ENCODE measurements at places on chromosomes 4 and X.

GRCh38 chrX:146054311-146054710 is 236.7 kb downstream of the SLITRK2 start:
- no peak for DNase-seq

GRCh38 chr4:43835869-43836268 is 612.7 kb downstream of the KCTD8 start:
- DNase-seq, result no peak

GRCh38 chr4:90057091-90057490 is 70.1 kb upstream of the CCSER1 start:
- DNase-seq, result no peak

GRCh38 chr4:38625508-38625907 is 38.5 kb upstream of the KLF3 start:
- DNase-seq, result no peak

GRCh38 chrX:34859191-34859590 is 83.4 kb upstream of the FAM47B start:
- no peak for DNase-seq

- DNase-seq, result no peak
These were observed 5.0 kb downstream of the LNX1 start for GRCh38 chr4:53586121-53586816.

DNA sequence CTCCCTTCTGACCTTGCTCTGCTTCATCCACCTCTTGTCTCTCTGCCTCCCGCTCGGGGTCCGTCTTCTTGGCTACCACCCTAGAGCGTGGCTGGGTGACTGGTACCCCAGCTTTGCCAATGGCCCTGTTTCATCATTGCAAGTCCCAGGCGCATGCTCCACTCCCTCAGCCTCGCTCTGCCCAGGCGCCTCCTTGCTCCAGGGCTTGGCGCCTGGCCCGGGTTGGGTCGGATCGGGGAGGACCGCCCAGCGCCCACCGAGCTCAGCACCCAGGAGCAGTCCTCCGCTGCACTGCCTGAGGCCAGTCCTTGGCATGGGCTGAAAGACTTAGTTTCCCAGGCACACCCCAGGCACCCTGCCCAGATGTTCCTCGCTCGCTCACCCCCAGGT is 577 bp downstream of the BGN start:
- DNase-seq, result no peak

- no peak for DNase-seq
These were observed 311.0 kb downstream of the CENPC start for GRCh38 chr4:67234296-67234695.

- no peak for DNase-seq
These were observed 7.9 kb upstream of the ADAM29 start for GRCh38 chr4:174910271-174910670.

DNA sequence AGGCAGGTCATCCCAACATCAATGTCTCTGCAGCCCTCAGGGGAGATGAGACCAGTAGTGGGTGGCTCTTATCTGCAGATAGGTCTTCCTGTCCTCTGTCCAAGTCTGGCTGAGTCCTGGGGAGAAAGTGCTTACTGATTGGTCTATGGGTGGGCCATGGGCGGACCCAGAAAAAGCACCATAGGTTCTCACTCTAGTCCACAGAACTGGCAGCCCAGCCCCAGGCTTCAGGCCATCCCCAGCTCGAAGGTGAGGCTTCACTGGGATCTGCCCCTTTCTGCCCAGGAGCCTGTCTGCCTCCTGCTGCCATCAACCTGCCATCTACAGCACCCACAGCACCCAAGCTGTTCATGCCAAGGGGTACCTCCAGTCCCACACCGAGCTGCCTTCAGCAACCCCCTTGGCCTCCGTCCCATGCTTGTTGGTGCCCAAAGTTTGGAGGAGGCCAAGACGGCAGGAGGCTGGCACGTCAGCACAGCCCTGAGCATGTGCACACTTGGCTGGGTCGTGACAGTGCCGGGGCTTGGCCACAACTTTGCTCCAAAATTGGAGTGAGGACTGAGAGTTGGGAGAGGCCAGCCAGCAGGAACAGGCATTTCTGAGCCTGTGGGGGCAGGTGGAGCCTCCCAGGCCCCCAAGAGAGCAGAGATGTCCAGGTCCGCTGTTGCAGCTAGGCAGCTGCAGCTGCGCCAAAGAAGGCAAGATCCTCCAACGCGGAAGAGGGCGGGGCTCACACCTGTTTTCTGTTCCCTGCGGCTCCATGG is 99.6 kb downstream of the IQCM start:
- no peak for DNase-seq

DNA sequence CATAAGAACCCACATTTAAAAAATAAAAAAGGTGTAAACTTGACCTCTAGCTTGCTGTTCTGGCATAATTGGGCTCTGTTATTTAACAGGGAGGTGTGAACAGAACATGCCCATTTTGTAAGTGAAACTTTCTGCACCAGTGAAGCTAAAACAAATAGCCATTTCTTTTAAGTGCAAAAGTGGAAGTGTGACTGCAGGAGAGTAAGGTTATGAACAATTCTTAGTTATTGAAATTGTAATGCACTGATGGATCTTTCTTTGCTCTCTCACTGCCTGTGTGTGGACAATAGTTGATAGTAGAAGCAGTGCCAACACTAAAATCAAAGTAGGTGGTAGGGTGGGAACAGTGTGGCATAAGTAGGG is 12.6 kb downstream of the P2RY10 start:
- no peak for DNase-seq

DNA sequence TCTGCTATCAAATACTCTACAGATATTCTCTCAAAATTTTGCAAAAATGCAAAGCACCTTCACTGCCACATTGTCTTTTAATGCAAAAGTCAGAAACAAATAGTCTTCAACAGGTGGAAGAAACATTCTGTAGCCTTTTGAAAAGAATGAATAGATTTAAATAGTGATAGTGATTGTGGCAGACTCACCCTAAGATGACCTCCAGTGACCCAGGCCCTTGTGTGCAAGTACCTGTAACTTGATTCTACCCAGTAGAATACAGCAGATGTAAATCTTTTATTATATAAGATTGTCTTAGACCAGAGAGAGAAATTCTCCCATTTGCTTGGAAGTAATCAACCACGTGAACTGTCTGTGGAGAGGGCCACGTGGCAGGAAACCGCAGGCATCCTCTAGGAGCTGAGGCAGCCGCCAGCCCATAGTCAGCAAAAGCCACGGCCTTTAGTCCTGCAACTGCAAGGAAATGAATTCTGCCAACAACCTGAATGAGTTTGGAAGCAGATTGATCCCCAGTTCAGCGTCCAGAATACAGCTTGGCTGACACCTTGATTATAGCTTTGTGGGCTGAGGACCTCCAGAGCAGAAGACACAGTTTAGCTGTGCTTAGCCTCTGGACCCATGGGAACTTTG is 272.5 kb downstream of the ARHGAP10 start:
- DNase-seq, result no peak

All from hematopoietic multipotent progenitor cell treated with erythropoietin and hydrocortisone succinate and interleukin-3 and kit ligand, for 17 days (in vitro differentiated cells).